Activated CD8-positive, alpha-beta memory T cell treated with anti-CD3 and anti-CD28 coated beads for 48 hours (primary cell): ENCODE measurements at places on chromosomes 1 and 21.

- DNase-seq = no peak
Observed at GRCh38 chr1:39065542-39065941, 39.4 kb downstream of the NDUFS5 start.

DNA sequence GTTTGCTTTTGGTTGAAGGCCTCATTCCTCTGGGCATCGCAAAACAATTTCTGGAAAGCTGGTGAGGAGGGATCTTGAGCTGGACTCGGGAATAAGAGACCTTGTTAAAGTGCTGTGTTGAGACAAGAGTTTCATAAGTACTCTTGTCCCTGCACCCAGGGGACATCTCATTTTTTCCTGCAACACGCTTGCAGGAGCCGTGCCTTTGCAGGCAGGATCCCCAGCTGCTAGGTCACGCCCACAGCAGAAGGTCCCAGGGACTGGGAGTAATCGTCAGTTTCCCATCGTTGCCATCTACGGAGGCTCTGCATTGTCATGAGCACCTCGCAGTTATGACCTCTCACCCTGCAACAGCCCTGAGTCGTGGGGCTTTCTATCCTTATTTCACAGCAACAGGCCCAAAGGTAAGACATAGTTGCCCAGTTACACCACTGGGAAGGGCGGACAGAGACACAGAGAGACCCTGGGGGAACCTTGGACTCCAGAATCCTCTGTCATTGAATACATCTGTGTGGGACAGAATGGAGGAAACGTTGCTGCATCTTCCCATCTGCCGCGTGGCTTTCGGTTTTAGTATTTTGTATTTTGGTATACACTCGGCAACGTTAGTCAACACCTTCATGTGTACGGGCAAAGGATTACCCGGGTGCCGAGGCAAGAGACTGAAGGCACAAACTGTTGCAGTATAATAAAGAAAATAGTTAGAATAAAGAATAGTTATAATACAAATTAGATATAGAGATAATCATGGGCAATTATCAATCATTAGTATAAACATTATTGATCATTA, 60.4 kb upstream of the DMRTB1 start:
- DNase-seq = no peak

- DNase-seq = no peak
Observed at GRCh38 chr1:17258116-17258757, 9.3 kb downstream of the PADI3 start.

DNA sequence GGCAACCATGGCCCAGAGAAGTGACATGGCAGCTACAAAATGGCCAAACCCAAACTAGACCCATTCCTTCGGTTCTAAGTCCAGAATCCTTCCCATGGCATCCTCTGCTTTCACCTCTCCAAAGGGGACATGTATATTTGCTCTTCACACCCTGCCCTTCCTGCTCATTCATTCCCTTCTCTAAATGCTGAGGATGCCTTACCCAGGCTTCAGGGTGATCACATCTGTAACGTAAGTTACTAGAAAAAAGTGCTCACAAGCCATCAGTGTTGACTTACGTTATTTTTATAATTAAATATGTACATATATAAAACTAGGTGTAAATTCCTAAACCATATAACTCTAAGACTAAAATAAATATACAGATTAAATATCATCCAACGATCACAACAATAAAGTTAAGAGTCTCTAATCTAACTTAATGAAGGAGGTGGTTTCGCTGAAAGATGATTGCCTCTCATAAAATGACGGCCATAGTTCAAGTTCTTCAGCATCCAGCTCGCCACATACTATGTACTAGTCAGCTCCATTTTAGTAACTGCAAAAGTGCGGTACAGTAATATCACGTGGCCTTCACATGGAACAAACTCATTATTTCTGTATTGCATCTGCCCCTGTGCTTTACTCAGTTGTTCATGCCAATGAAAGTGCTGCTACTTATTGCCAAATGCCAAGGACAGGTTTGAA, 74.6 kb downstream of the TENT5C start:
- no peak for DNase-seq

DNA sequence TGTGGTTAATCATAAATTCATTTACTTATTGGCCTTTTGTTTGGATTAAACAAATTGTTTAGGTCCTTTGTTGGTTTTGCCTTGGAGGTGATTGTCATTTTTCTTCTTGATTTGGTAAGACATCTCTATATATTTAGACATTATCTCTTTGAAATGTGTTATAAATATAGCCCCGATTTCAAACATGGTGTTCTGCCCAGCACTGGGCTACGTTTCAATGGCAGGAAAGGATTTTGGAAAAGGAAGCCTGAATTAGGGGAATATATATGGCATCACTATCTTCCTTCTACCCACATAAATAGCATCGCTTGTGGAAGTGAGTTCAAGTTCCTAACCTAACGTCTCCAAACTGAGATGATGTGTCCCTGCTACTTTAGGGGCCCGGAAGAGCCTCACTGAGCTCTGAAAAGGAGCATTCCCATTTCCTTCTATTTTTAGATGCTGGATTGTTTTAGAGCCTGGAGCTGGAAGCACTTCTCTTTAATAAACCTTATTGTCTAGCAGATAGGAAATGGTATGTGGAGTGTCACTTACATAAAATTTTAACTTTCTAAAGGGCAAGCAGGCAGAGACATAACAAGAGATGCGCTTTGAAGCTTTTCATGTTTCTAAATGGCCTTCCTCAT, 39.4 kb downstream of the PGBD5 start:
- DNase-seq = no peak

GRCh38 chr1:180053594-180054567, 99.3 kb downstream of the CEP350 start:
- DNase-seq = no peak

DNA sequence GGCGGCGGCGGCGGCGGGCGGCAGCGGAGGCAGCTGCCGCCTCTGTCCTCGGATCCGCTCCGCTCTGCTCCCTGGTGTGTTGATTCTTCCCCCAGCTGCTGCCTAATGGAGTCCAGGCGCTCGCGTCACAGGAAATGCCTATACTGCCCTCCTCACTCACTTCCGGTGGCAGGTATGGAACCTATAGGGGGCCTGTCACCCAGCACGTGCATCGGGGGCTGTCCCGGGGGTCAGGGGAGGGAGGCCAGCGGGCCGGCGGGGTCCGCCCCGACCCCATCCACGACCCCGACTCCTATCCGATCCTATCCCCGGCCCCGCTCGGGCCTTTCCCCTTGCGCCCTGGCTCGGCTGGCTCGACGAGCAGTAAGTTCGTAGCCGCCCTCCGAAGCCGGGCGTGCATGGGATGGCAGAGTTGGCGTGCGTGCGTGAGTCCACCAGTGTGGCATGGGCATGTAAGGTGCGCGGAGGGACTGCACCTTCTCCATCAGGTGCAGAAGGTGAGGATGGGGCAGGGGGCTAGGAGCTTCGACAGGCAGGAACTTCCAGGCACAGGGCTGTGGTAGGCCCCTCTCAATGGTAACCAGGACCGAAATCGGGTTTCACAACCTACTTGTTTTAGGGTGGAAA, at the start of gene WDR26:
Gene WDR26, minus strand, starts transcription at position 107 of the 627 bp plus-strand sequence.
- peak; percentile 71 for DNase-seq

DNA sequence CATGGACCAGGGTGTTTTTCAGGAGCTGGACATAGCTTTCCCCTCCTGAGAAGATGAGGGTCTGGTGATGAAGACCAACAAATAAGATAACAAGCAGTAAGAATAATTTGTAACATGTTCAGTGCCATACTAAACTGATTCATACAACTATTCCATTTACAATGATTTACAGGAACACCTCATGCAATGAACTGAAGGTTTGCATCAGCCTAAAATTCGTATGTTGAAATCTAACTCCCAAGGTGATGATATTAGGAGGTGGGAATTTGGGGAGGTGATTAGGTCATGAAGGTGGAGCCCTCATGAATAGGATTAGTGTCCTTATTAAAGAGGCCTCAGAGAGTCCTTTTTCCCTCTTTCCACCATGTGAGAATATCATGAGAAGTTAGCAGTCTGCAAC, 15.9 kb upstream of the NIBAN1 start:
- DNase-seq = no peak

GRCh38 chr1:29711582-29712283, 475.4 kb downstream of the PTPRU start:
- DNase-seq = no peak

- no peak for DNase-seq
Observed at GRCh38 chr1:22340066-22340465, 111.6 kb upstream of the ZBTB40 start.

DNA sequence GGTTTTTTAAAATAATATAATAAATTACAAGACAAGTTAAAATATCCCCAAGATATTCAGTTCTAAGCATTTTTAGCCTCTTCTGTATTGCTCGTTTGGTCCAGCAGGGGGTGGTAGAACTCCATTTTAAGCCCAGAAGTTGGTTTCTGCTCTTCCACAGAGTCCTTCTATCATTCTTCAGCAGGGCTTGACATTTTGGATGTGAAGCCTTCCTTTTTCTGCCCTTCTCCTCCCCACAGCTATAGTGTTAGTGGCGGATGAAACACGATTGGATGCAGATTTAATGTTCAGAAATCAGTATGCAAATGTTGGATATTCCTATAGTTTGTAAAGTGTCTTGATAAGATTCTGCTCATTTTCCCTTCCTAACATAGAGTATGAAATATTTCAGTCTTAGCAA, 1.4 kb downstream of the NCAM2 start:
- no peak for DNase-seq

DNA sequence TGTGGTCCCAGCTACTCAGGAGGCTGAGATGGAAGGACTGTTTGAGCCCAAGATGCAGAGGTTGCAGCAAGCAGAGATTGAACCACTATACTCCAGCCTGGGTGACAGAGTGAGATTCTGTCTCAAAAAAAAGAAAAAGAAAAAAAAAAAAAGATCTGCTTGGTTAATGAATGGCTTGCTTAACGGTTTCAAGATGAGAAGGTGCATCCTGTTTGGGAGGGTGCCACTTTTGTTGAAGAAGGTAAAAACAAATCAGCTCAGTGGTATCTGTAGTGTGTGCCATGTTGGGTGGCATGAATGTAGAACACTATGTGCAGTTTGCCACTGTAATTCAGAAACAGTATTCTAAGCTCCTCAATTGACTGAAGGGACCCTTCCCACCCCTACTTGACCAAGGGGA, 94.9 kb upstream of the ETV3 start:
- no peak for DNase-seq

DNA sequence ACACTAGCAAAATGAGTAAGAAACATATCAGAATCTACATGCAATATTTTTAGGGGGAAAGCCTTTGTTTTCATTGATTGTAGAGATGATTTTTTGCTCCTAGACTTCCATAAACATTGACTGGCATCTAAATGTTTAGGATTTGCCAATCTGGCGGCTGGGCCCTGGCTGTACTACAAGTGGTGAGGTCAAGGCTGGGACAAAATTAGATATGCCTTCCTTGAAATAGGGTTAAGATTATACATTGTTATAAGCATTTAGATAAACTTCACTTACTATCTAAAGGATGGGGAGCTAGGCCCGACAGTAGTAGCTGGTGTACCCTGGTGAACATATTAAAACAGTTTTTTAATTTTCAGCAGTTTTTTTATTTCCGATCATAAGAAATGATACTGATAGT, 5.2 kb downstream of the NFIA start:
- DNase-seq = no peak

GRCh38 chr1:62901650-62902049, 117.7 kb downstream of the ATG4C start:
- no peak for DNase-seq

GRCh38 chr1:5515501-5515900, 476.7 kb downstream of the NPHP4 start:
- DNase-seq = no peak

GRCh38 chr1:225720937-225721336, 56.7 kb upstream of the SRP9 start:
- no peak for DNase-seq

DNA sequence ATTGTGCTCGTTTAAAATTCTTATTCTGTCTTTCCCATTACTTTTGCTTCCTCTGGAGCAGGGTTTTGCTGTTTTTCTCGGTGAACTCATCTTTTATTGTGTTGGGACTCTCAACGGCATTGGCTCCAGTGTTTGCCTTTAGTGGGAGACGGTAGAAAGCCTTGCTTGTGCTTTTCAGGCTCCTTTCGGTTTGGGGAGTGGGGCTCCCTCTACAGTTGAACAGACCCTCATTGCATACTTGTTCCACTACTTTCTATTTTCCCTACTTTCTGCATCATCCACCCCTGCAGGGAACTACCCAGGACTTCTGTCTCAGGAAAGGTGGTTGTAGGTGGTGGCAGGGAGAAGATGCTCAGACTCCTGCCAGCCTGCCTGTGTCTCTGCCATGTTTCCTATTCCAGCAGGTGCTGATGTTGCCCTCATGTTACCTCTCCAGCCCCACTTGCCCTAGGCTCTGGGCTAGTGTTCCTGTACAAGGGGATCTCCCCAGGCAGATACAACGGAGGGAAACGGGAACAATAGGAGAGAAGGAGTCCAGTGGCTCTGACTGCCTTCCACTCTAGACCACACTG, 68.5 kb upstream of the ZBTB18 start:
- DNase-seq = no peak

DNA sequence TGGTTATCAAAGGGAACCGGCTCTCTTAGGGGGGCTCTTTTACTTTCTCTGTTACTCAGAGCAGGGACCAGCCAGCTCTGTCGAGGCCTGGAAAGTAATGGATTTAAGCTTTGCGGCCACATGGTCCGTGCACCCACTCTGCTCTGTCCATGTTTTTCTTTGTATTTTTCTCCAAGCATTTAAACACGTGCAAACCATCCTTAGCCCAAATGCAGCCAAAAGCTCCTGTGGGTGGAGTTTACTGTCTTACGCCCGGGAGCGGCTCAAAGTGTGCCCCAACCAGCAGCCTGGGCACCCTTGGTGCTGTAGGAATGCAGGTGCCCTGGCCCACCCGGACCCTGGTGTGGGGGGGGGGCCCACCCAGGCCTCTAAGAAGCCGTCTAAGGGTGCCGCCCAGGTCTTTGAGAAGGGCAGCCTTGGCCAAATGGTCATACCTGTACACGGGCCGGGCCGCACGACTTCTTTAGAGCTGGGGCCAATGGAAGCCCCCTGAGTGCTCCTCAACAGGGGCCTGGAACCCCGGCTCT, 29.2 kb upstream of the POFUT2 start:
- DNase-seq = no peak

- DNase-seq = no peak
Observed at GRCh38 chr1:34155860-34156259, 9.2 kb downstream of the CSMD2 start.

DNA sequence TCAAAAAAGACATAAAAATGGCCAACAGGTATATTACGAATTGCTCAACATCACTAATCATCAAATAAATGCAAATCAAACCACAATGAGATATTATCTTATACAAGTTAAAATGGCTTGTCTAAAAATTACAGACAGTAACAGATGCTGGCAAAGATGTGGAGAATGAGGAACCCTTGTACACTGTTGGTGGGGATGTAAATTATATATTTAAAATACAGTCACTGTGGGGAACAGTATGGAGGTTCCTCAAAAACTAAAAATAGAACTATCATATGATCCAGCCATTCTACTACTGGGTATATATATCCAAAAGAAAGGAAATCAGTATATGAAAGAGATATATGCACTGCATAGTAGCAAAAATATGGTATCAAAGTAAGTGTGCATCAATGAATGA, 1037.2 kb upstream of the B3GALT2 start:
- DNase-seq = no peak

DNA sequence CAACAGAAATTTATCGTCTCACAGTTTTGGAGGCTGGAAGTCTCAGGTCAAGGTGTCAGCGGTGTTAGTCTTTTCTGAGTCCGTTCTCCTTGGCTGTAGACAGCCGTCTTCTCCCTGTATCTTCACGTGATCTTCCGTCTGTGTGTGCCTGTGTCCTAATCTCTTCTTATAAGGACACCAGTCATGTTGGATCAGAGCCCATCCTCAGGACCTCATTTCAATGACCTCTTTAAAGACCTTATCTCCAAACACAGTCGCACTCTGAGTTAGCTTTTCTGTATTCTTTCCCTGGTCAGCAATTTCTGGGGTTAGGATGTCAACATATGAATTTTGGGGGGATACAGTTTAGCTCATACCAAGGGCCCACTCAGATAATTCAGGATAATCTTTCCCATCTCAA, 247.7 kb downstream of the PRDM2 start:
- DNase-seq = no peak
